ENCODE measurements at places on chromosomes 13 and 19.

DNA sequence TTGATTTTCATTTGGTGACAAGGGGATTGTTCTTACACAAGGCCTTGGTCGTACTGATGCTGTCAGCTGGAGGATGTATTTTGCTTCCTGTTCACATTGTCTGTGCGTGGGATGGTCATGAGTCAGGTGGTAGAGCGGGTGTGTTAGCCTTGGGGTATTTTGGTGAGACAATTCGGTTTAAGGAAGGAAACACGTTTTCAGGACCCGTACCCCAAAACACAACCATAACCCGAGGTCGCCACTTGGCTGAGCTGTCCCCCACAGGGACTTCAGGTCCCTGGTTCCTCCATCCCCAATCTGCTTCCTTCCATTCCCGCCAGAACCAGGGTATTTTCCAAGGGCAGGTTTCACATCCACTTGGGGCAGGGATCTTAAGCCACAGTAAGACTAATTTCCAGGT lies 15.0 kb downstream of the MYO9B start:
- DNase-seq = no peak

DNA sequence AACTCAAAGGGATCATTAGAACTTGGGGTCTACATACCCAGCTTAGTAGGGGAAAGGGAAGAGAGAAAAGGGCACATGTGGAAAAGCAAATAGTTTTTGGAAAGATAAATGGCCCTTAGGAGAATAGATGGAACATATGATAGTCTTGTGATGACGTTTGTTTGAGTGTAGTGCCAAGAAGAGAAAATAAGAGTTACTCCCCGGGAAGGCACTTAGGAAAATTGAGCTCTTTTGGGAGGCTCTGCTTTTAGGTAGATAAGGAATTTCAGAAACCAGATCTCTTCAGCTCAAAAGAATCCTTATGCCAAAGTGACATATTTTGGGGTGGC lies 44.8 kb upstream of the SERTM1 start:
- no peak for DNase-seq

DNA sequence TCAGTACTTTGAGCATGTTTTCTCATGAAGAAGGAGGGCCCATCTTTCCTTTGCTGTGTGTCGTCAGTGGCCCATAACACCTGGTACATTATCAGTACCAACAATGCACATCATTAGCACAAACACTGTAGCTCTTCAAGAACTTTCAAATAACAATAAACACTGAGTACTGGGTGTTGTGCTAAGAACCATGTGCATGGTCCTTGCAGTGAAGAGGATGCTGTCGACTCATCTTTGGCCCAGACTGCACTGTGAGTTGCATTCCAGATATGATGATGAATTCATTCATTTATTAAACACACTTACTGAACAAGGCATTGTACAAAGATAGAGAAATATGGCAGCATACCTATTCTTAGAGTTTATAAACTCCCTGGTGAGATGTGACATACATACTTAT lies 55.8 kb downstream of the FLT3 start:
- no peak for DNase-seq

GRCh38 chr19:2291185-2291751 lies 9.3 kb upstream of the PEAK3 start:
- peak; percentile 91 for DNase-seq

GRCh38 chr19:41225238-41226052 lies 6.4 kb downstream of the AXL start:
- peak; percentile 68 for DNase-seq

- no peak for DNase-seq
Observed at GRCh38 chr13:79245937-79246577, 160.0 kb downstream of the RBM26 start.

DNA sequence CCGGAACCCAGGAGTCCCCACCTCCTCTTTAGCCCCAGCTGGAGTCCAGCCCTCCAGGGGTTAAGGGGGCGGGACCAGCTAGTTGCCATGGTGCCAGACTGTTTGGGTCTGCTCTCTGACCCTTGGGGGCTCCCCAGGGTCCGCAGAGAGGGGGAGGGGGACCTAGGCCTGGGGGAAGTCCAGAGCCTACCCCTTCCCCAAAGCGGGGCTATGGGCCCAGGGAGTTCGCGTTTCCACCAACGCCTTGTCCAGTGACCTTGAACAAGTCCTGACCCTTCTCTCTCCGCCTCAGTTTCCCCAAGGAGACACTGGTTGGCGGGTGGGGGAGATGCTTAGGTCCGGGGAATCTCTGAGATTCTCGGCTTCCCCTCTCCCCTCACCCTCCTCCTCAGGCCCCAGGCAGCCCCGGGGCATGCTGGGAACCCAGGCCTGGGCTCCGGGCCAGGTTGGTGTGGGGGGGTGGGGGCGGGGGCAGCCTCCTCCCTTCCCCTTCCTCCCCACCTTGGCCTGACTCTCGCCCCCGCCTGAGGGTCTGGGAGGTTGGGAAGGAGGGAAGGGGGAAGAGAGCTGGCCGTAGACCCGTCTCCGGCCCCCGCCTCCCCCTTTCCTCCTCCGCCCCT lies 2.6 kb upstream of the SPACA6 start:
- peak; percentile 69 for DNase-seq

GRCh38 chr19:343941-344624 lies 513 bp downstream of the MIER2 start:
- no peak for DNase-seq

DNA sequence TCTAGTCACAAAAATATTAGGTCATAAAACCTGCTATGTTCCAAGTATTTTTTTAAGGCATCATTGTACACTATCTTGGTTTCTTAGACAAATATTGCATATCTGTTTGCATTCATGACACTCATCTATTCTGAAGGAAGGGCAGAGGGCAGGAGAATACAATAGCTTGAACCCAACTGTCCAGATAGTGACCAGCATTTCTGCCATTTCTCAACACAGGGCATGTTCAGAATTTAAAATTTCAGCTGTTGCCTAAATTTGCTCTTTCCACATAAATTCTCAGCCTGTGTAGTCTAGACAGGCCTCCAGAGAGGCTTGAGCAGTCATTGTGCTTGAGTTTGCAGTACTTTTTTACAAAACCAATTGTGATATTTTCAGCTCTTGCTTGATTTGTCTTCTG lies 119.5 kb downstream of the ZAR1L start:
- DNase-seq = no peak

- DNase-seq = no peak
Observed at GRCh38 chr13:35941374-35941773, 189.8 kb downstream of the DCLK1 start.

- DNase-seq = no peak
Observed at GRCh38 chr13:101875717-101876393, 423.4 kb downstream of the ITGBL1 start.

DNA sequence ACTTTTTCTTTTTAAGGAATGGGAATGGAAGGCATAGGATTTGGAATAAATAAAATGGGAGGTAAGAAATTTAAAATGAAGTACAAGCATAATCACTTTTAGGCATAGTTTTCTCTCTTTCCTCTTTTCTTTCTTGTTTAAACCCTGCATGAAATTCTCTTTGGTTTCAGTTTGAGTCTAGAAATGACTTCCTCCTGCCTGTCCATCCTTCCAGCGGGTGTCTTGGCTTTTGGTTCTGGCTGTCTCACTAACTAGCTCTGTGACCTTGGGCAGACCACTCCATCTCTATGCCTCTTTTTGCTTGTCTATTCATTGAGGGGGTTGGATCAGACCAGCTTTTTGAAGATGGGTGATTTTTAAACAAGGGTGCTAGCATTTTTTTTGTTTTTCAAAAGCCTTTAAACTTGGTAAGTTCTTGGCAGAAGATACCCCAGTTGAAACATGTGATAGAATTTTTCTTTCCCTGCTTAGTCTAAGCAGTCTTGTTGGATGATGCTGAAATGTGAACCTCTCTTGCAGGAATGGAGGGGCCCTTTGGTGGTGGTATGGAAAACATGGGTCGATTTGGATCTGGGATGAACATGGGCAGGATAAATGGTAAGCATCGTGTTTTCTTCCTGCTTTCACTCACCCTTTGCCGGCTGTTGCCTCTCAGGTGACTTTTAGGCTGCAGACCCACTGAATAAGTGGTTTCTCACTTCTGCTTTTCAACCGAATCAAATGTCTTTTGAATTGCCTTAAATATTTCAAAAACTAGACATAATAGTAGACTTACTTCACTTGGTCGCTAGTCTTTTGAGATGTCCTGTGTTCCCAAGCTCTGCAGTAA lies 28.6 kb downstream of the PRAM1 start:
- DNase-seq = no peak

- no peak for DNase-seq
Observed at GRCh38 chr19:13691569-13692435, 72.5 kb upstream of the MRI1 start.

DNA sequence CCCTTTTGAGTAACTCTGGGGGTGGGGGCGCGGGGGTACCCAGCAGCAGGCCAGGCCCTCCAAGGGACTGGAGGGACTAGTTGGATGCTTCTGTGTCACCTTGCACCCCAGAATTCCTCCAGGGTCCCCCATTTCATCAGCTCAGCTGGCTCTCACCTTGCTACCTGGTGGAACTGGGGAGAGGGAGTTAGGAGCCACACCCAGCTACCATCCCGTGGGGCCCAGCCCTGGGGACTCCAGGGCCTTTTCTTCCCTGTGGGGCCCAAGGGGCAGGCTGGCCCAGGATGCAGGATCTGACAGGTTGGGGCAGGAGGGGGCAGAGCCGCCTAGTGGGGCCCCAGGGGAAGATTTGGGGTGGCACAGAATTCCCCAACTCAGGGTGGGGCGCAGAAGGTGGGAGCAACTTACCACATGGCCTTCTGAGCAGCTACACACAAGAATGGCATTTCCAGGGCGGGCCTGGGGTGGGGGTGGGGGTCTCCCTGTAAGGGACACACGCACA lies 32.8 kb upstream of the NANOS3 start:
- DNase-seq = no peak

DNA sequence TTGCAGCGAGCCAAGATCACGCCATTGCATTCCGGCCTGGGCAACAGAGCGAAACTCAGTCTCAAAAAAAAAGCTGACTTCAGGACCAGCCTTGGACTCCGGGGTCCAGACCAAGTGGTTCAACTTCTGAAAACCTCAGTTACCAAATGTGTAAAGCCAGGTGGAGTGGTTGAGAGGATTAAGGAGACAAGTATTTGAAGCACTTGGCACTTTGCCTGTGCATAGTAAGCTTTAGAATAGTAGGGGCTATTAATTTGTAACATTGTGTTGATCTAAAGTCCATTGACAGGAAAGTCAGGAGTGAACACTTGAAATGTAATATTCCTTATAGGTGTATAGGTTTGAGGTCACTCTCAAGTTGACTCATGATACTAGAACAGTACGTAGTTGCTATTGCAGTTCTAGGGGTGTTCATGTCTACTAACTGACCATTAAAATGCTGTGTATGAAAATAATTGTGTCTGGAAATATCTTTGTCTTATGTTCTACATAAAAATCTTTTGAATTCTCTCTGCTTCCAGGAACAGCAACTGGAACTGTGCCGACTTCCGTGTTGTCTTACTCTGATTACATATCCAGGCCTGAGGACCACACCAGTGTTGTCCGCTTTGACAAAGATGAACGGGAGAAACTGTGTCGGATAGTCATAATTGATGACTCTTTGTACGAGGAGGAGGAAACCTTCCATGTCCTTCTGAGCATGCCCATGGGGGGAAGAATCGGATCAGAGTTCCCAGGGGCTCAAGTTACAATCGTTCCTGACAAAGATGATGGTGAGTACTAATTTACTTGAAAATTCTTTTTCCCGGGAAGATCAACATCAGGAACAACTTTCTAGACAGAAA lies 97.4 kb downstream of the FREM2 start:
- DNase-seq = no peak

DNA sequence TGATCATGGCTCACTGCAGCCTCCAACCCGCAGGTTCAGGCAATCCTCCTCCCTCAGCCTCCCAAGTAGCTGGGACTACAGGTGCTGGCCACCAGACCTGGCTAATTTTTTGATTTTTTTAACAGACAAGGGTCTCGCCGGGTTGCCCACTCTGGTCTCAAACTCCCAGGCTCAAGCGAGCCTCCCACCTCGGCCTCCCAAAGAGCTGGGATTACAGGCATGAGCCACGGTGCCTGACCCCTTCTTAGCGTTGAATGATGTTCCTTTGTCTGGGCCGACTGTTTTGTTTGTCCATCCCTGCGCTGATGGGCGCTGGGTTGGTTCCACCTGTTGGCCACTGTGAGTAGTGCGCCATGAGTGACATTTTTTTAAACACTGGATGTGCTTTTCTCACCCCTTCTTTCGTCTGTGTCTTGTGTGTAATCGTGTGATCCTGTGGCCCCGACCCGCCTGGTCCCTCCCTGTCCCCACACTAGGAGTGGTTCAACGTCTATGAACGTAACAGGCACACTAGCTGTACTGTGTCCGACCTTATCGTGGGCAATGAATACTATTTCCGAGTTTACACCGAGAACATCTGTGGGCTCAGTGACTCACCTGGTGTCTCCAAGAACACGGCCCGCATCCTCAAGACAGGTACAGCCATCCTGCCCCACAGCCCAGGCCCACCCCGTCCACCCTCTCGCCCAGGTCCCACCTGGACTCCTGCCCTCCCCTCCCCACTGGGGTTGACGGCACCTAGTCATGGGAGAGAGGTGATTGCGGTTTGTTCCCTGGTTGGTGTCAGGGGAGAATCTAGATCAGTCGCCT lies 15.0 kb upstream of the EMC10 start:
- peak; percentile 79 for DNase-seq

GRCh38 chr19:10677751-10678150 lies 23.5 kb upstream of the QTRT1 start:
- no peak for DNase-seq

DNA sequence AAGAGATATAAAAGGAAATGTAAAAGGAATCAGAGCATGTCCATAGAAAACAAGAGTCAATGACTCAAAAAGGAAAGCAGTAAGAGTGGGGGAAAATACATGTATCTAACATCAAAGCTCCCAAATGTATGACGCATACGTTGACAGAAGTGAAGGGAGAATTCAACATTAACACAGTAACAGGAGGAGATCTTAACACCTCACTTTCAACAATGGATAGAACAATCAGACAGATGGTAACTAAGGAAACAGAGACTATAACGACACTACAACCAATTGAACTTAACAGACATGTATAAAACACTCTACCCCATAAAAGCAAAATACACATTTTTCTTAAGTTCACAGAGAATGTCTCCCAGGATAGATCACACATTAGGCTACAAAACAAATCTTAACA lies 774.8 kb upstream of the ARGLU1 start:
- DNase-seq = no peak

- DNase-seq = no peak
Observed at GRCh38 chr13:85631801-85632200, 167.4 kb downstream of the SLITRK6 start.

DNA sequence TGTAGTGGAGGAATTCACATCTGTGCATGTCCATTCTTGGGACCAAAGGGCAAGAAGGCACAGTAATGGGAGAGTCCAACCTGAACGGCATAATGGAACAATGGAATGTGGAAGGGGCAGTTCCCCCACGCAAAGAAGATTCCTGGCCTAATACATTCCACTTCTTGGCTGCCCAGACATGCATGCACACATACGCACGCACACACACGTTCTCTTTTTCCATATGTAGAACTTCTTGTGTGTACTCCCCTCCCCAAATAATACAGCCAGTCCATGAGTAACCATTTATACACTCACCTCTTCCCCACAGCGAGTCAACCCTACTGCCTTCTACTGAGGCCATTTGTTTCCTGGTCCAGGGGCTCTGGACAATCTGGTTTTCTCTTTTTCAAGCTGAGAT lies 6.0 kb upstream of the STK24 start:
- DNase-seq = no peak
